Hippocampal formation (tissue), 2 donors: ENCODE measurements at places on chromosomes 13 and 19.

DNA sequence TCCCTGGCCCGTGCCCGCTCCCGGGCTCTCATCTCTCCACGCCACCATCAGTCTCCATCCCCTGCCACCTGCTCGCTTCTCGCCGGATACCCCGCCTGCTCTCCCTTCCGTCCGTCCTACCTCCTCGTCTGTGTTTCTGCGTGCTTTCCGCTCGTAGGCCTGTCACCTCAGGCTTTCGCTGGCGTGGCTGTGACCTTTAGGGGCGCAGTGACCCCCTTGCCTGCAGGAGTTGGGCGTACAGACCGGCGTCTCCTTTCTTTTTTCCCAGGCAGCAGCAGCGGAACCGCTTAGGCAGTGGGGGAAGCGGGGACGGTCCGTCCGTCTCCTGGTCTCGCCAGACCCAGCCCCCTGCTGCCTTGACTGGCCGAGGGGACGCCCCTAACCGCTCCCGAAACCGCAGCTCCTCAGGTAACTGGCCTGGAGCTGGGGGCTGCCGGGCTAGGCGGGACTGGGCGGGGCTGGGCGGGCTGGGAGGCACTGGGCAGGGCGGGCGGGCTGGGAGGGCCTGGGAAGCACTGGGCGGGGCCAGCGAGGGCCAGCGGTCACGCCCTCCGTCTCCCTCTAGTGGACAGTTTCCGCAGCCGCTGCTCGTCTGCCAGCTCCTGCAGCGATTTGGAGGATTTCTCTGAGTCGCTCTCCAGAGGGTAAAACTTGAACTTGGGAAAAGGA is 6.3 kb downstream of the PGLYRP1 start:
- peak; percentile 75 for DNase-seq

GRCh38 chr19:39843919-39844793 is 2.0 kb downstream of the FBL start:
- no peak for DNase-seq

DNA sequence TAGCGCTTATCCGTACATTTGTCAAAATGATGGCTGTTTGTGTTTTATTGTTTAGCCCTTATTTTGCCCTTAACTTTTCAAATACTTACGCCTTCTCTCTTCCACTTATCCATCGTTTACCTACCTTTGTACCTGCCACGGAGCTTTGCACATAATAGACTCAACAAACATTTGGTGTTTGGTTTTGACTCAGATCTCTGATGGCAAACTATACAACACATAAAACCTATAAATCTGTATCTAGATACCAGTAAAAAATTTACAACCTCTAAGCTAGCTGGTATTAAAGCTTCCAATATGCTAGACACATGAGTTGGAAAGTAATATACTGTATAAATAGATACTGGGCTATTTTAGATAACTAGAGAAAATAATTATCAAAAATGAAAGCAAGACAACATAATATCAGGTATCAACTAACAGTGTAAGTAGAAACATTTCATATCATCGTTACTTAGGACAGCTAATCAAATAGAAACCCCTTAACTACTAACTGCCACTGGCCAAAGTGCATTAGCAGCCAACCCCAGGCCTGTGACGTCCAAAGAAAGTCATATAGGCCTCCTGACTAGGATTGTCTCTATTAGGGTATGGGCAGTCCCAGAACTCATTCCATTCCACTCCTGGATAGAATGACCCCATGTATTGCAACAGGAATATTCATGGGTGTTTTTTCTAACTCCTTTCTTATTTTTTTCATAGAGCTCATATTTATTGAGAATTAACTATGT is 53.8 kb downstream of the KCTD12 start:
- DNase-seq, result no peak

DNA sequence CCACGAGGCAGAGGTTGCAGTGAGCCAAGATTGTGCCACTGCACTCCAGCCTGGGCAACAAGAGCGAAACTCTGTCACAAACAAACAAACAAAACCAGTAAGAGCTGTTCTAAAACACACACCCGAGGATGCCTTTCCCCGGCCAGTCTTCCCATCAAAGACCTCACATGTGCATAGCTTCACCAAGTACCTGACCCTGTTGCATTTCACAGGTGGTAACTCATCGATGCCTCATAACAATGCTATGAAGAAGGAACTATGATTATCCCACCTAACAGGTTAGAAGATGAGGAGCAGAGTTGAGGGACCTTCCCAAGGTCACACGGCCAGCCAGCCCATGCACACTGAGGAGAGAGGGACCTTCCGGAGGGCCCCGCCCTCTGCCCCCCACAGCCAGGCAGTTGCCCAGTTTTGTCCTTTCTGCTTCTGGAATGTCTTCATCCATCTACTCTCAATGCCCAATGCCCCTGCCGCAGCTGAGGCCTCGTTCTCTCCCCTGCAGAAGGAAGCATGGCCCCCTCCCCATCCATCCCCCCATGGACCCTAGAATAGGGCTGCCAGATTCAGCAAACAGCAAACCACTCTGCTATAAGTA is 16.8 kb upstream of the LENG8 start:
- DNase-seq, result no peak

DNA sequence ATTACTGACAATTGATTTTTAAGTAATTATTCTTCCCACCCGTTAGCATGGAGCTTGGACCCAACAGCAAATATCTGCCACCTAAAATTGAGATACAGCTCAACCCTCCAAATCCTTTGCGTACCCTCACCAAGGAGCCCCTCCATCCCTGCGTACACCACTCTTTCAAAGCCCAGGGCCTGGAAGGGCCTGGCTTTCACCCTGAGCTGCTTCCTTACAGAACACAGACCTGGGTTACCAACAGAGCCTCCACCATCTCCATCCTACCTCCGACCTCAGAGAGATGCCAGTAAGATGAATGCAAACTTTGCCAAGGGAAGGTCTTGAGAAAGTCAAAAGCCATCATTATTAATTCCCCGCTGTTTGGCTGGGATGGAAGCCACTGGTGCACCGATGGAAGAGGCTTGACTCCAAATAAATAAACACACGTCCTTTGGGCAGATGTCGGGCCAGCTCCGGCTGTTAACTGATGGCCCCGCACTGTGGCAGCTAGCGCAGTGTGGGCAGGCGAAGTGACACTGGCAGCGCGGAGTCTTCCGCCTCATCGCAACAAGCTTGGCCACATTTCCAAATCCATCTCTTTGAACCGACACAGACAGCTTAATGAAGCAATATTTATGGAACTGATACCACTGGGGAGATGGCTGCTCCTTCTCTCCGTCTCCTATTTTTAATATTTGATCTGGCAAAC is 150.2 kb upstream of the VSTM2B start:
- DNase-seq, result no peak

- DNase-seq, result no peak
Measured at GRCh38 chr19:1618157-1619093, 13.2 kb upstream of the UQCR11 start.

GRCh38 chr13:110242615-110243014 is 64.3 kb downstream of the COL4A1 start:
- no peak for DNase-seq

GRCh38 chr13:98313922-98314292 is 136.8 kb upstream of the RNF113B start:
- DNase-seq, result no peak

DNA sequence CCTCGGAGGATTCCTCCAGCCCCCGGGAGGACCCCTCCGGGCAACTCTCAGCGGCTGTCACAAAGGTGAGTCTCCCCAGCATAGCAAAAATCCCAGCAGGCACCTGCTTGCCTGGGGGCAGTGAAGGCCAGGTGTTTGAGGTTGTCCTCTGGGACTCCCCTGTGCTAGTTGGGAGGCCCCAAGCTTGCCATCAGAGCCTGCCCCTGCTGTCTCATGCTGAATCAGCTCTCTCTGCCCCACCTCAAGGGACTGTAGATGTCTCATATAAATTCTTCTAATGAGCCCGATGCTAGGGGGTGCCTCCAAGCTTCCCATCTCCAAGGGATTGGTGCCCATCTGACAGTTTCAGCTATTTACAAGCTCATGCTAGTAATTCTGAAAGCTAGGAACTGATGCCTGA is 53.6 kb downstream of the NWD1 start:
- DNase-seq, result no peak

DNA sequence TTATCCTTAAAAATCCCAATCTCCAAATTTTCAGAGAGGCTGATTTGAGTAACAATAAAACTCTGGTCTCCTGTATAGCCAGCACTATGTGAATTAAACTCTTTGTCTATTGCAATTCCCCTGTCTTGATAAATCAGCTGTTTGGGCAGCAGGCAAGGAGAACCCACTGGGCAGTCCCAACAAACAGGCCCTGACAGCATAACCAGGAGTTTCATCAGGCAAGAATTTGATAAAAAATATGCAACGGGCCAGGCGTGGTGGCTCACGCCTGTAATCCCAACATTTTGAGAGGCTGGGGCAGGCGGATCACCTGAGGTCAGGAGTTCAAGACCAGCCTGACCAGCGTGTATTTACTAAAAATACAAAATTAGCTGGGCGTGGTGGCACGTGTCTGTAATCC is 42.1 kb downstream of the STK24 start:
- no peak for DNase-seq

- DNase-seq, result peak; percentile 32
Measured at GRCh38 chr13:94859278-94859691, 146.9 kb upstream of the SOX21 start.

DNA sequence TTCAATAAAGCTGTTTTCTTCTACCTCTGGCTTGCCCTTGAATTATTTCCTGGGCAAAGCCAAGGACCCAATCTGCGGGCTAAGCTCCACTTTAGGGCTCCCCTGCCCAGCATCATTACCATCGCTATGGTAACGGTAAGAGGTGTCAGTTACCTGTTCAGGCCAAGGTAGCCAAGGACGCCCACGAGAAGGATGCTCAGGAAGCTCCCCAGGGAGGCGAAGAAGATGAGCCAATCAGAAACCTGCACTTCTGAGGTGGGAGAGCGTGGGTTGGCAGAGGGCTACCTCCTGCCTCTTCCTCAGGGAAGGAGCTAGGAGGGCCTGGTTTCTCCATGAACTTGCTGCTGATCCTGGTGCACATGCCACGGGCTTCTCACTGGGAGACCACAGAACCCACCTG is 24.7 kb downstream of the IL12RB1 start:
- DNase-seq, result no peak

DNA sequence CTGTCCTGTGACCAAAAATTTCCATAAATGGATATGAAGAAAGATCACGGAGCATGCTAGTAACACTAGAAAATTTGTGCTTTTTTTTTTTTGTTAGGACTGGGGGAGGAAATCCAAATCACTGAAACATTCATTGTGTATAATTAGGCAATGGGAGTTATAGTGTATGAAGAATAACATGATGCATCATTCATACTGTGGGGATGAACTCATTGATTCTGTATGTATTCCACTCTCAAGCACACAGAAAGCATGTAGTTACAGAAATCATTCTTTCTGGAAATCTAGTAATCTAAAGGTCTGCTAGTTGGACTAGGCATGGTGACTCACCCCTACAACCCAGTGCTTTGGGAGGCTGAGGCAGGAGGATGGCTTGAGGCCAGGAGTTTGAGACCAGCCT is 749.7 kb downstream of the DIAPH3 start:
- DNase-seq, result no peak

DNA sequence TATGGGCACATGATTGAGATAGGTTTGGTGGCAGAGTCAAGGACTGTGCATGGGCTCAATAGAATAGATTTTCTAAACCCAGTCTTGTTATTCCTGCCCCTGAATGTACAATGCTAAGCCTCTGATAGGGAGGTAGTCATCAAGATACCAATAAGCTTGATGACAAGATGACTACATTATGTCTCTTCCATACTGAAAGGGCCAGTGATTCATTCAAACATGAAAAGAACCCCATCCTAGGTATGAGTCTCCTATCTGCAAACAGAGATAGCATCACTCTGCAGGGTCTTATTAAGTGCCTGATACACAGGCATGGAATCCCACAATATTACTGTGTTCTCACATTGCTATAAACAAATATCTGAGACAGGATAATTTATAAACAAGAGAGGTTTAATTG is 40.3 kb upstream of the UFM1 start:
- no peak for DNase-seq

DNA sequence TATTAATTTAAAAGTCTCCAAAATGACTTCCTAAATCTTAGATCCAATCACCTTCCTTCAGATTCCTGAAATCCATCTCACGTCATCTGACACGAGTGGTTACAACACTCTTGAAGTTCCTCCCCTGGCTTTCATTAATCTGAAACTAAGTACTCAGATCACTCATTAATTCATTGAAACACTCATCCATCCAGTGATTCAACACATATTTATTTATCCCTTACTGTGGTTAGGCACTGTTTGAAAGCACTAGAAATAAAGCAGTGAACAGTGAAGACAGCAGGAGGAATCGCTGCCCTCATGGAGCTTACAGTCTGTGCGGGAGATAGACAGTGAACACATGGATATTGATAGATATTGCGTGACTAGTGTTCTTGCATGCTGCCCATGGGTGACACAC is 472.4 kb downstream of the DCT start:
- DNase-seq, result no peak

DNA sequence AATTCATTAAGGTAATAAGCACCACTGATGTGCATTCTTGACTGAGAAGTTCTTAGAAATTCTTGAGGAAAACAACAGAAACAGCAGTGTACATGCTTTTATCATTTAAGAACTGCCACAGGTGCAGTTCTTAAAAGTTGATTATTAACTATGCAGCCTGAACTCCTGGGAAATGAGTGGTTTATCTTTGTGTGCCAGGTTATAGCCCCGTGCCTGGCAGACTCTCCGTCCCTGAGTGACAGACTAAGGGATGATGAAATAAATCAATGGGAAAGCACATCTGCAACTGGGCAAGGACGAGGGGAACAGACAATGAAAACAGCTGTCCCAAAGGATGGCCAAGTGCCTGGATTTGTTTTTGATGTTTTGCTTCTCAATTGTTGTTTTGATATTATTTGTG is 84.4 kb upstream of the SPATA13 start:
- DNase-seq, result peak; percentile 40

- no peak for DNase-seq
Measured at GRCh38 chr13:91169321-91170050, 178.0 kb upstream of the MIR17HG start.

- no peak for DNase-seq
Measured at GRCh38 chr19:24073807-24074206, 13.2 kb upstream of the ZNF254 start.

- no peak for DNase-seq
Measured at GRCh38 chr13:52835071-52835839, 13.2 kb downstream of the PCDH8 start.
